ENCODE measurements at places on chromosomes 2 and 18. TPM values are rescaled to one million over a fixed set of nuclear protein-coding genes. Genes with fewer than 3 reads are reported as not detected.

The SERPINB10 gene
- not detected for total RNA-seq

The RAMP1 gene
- 23.4 TPM for total RNA-seq

The XIRP2 gene
- total RNA-seq, result 0.17 TPM

The ALPP gene
- not detected for total RNA-seq

The CNTNAP5 gene
- total RNA-seq, result not detected

Measured in bronchus fibroblast of lung (primary cell).